ENCODE measurements at places on chromosomes 3 and 15.

GRCh38 chr15:29818141-29818540 lies 4.1 kb downstream of the TJP1 start:
- no peak for DNase-seq

- DNase-seq, result peak; percentile 69
Observed at GRCh38 chr15:76149291-76149915, 89.6 kb downstream of the TMEM266 start.

DNA sequence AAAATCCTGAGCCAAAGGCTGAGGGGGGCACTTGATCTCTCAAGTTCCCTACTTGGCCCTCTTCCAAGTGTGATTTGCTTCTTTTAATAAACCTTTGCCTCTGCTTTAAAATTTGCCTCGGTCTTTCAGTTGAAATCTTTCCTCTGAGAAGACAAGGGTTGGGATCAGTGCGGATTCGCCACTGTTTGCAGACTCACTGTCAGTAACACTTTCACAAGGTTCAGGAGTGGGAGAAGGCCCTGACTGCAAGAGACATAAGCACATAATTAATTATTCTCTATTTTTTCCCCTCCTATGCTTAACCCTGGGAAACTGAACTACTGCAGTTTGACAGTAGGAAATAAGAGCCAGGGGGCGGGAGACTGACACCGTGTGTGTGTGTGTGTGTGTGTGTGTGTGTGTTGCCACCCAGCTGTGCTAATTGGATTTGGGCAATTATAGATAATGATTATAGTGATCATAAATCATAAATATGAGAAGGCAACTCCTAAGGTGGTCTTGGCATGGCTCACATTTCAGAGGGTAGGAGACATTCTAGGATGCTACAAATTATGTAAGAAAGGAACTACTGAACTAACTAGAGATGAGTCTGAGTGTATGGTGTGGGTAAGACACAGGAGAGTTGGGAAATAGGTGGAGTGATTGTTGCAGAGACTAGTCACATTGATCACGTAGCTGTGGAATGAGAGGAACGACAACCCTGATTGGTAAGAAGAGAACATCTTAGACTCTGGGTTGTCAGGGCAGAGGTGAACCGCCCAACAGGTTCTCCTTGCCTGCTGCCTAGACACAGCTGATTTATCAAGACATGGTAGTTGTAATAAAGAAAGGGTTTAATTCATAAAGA lies 5.5 kb upstream of the ZNF662 start:
- no peak for DNase-seq

GRCh38 chr3:171776839-171777583 lies 33.3 kb downstream of the PLD1 start:
- DNase-seq, result no peak

DNA sequence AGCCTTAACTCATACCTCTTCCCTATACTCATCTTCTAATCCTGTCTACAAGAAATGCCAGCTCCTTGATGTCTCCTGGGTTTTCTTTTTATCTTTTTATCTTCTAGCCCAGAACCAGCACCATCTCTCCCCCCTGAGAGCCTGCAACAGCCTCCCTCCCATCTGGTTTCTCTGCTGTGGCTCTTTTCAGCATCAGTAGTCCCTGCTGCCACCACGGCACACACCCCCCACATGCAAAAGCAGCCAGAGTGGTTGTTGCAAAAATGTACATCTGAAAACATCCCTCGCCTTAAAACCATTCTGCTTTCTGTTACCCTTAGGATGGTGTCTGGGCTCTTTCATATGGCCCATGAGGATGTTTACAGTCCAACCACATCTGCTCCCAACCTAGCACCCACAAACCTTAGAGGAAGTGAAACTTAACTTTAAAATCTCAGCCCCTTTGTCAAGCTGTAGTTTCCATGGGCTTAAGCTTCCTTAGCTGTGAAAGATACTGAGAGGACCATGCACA lies 775 bp downstream of the TTC21A start:
- DNase-seq, result no peak

- DNase-seq, result no peak
Observed at GRCh38 chr15:92480361-92480760, 86.7 kb downstream of the ST8SIA2 start.

DNA sequence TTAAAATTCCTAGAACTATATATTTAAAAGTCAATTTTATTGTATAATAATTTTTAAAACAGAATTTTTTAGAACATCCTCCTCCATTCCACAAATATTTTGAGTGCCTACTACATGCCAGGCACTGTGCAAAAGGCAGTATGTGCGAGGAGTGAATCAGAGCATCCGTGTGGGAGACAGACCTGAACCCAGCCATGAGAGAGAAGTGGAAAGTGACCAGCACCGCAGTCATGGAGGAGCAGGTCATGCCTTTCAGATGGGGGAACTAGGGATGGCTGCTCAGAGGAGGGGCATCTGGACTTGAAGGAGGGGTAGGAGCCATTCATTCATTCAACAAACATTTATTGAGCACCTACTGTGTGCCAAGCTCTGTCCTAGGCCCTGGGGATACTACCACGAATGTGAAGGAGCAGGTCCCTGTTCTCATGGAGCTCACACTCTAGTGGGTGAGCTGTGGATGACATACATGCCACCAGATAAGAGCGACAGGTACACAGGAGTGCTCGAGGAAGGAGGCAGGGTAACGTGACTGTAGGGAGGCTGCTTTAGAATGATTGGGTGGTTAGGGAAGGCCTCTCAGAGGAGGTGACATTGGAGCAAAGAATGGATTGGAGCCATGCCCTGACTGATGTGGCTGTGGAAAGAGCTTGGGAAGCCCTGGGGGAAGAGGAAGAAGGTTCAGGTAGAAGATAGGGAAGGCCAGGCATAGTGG lies 3.1 kb upstream of the CHRNA3 start:
- DNase-seq, result no peak

DNA sequence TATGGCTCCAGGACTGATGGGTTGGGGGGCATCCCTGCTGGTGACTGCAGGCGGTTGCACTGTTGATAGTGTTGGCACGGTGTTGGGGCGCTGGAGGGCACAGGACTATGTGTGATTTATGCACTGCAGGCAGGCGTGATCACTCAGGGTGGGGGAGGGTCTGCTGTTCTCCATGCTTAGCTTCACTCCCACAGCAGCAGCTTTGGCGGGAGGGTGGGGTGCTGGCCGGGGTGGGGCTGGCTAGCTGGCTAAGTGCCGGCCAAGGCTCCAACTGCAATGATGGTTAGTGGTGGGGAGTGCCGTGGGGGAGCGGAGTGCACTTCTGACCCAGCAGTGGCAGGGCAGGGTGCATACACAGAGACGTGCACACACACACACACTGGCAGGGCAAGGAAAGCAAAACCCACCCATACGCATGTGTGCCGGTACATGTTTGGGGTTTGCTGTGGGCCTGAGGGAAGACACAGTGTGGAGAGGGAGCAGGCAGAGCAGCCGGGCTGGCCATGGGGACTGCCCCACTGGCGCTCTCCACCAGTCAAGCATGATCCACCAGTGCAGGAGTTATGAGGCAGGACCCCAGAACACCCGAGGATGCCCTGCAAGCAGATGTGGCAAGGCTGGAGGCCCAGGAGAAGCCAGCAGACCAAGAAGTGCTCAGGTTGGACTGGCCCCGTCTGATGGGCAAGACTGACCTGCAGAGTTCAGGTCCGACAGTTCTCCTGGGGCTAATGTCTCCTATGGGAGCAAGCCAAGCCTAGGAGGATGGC lies 16.5 kb upstream of the FGF7 start:
- DNase-seq, result no peak

DNA sequence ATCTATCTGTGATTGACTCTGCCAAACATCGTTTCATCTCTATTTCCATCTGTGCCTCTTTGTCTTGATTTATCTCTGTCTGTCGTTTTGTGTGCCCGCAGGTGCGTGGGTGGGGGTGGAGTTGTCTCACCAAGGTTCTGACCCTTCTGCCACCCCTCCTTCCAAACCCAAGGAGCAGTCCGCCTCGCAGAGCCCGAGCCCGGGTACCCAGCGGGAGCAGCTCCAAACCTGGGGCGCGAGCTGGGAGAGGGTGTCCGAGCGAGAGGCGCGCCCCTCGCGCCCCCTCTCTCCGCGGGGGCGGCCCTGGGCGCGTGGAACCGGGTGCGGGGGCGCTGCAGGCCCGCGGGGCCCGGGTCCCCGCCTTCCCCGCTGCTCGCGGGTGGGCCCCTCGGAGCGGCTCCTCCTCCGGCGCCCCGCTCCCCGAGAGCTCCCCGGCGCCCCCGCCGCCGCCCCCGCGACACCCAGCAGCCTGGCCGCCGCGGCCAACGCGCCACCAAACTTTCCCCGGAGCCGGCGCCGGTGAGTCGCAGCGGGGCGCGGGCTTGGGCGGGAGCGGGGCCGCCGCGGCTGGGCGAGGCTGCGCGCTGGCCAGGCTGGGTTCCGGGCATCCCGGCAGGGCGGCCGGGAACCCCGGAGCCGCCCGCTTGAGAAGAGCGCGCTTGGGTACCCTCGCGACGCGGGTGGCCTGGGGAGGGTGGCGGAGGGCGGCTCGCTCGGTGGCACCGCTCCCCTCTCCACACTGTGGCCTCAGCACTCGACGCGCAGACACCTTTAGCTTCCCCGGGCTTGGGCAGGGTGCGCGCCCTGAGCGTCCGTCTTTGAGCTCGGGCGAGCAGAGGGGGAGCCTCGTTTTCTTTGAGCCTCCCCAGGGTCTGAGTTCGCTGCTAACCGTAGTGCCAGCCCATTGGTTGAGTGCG lies at the start of gene HRH1:
HRH1 (plus strand) TSS at position 458 of the 917 bp plus-strand sequence. CDS start 104,545 bp downstream, outside the sequence.
- DNase-seq, result no peak

DNA sequence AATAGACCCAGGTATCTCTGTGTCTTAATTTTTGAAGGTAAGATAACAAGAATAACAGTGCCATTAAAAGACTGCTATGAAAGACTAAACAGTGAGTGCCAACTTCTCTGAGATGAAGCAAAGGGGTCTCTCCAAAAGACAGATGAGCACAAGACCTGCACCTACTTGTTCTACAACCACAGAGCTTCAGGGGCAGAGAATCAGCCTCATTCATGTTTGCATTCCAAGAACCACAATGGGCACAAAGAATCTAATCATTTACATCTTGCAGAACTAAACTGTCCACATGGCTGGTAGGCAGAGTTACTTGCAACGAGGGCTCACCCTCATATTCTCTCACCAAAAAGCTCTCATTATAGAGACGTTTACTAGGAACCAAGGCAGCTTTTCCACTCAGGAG lies 83.9 kb downstream of the PEAK1 start:
- DNase-seq, result no peak

DNA sequence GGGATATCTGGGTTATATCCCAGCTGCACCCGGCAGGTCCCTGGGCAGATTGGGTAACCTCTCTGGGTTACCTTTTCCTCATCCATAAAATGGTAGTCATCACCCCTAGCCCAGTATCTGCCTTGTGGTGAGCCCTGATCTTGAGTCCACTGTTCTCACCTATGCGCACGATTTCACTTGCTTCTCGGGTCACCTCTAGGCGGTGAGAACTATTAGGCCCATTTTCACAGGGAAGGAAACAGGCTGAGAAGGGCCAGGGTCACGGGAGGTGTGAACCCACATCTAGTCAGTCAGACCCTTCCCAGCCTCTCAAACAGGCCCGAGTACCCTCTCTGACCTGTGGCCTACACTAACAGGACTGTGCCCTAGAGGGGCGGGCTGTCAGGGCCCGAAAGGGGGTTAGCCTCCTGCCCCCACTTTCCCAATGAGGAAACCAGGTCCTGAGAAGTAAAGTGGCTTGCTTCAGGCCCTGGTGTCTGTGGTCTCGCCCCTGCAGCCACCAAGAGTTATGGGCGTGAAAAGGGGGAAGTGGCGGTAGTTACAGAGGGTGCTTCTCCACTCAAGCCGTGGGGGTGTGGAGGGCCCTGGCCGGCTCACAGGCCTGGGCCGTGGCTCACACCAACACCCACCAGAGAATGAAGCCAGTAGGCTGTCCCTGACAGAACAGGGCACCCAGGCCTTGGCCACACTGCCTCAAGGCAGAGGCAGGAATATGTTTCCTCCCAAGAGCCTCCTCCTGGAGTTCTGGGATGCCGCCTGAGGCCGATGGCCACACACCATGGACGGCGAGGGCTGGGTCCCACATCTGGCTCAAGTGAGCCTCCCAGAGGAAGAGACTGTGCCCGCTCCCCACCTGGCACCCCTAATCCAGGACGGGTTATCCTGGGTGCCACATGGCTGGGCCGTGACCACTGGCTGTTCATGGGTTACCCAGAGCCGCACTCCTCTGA lies 19.5 kb downstream of the PSTPIP1 start:
- DNase-seq, result no peak

- peak; percentile 71 for DNase-seq
Observed at GRCh38 chr3:150411976-150412375, 3.9 kb downstream of the TSC22D2 start.

- DNase-seq, result no peak
Observed at GRCh38 chr3:13081603-13082360, 8.6 kb upstream of the IQSEC1 start.

DNA sequence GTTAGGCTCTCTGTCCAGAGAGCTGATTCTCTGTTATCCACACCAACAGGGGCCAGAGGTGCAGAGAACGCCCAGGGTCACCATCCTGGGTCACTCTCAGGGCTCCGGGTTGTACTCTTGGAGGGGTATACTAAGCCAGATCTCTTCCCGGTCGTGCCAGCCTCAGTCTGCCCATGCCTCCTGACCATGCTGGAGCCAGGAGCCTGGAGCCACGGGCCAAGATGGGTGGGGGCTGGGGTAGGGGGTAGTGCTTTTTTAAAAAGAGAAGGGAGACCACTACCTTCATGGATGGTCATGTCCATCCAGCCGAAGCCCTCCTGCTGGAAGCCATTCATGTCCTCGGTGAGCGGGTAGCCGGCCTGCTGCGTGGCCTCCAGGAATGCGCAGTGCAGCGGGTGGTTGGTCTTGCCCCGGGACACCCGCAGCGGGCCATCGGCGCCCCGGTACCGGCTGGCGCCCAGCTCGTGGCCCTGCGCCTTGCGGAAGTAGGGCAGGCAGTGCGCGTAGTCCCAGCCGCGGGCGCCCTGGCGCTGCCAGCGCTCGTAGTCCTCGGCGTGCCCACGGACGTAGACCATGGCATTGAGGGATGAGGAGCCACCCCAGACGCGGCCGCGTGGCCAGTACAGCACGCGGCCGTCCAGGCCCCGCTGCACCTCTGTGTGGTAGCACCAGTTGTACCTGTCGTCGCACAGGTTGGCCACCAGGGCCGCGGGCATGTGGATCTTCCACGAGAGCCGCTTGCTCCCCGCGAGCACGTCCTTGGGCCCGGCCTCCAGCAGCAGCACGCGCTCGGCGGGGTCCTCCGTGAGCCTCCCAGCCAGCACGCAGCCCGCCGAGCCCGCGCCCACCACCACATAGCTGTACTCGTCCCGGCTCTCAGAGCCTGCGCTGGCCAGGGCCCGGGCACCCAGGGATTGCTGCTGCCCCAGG lies 22.9 kb downstream of the CHDH start:
- DNase-seq, result no peak

GRCh38 chr15:88243895-88244787 lies 12.4 kb downstream of the NTRK3 start:
- DNase-seq, result peak; percentile 21

Measured in amniotic epithelial cell (primary cell).